NK-92 treated with Interleukin-12 subunit alpha and Interleukin-12 subunit beta, amount 100 ng/mL, for 24 hours (cell line): ENCODE measurements at places on chromosomes 2 and 18.

GRCh38 chr2:237158194-237158593 is 72.5 kb downstream of the COPS8 start:
- DNase-seq, result no peak

GRCh38 chr18:50114448-50114847 is 80.5 kb downstream of the MYO5B start:
- no peak for DNase-seq

GRCh38 chr2:73089270-73090030 is 17.9 kb upstream of the SFXN5 start:
- no peak for DNase-seq

GRCh38 chr18:12271376-12272235 is 17.4 kb downstream of the CIDEA start:
- no peak for DNase-seq

GRCh38 chr2:158676295-158676694 is 118.8 kb upstream of the DAPL1 start:
- DNase-seq, result no peak

DNA sequence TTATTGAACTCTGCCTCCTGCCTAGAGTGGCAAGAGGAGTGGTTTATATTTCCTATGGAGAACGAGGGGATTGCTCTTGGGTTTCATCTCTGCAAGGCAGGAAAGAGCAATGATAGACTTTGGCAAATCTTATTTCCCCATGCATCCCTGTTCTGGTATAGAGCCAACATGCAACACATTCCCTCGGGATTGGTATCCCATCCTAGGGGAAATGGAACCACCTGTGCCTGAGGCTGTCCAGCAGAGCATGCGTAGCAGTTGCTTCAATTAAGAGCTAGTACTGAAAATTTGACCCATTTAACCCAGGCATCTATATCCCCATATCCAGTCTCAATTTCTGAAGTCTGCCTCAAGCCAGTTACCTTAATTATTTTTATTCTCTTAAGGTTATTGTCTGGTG is 205.3 kb downstream of the KCNS3 start:
- DNase-seq, result no peak

DNA sequence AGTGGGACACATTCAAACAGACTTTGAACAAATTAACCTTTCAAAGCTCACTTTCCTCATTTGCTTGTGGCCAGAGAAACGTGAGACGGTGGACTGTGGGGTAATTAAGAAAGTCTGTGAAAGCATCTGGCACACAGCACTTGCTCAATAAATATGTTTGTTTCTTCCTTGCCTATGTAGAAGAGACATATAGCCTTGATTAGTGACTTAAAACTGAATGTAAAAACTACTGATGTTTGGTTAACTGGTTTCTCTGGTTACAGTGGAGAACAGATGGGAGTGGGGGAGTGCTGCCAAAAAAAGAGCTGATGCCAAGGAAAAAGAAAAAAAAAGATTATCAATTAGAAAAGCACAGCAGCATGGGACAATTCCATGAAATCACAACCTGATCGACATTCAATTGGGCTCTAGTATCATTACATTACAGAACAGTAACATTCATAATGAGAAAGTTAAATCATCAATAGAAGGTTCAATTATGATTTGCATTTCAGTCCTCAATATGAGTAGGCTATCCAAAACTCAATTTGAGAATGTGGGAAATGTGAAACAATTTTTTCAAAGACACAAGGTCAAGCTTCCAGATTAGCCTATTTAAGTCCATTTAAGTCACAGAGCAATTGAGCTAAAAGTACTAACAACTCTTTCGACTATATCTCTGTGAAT is 14.7 kb downstream of the CUL3 start:
- DNase-seq, result no peak

DNA sequence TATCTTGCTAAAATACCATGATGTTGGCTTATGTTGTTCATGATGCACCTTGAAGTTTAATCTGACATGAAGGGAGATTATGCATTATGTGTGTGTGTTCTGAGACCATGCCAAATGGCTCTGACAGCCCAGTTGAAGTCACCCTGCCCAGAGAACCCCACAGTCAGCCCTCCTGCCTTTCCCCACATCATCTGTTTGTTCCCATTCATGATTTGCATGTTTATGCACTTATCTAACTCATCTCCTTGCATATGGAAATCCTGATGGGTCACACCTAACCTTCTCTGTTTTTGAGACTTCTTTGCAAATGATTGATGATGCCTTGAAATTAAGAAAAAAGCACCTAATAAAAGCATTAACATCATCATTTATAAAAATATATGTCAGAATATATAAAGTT is 752.2 kb downstream of the GALR1 start:
- DNase-seq, result no peak

DNA sequence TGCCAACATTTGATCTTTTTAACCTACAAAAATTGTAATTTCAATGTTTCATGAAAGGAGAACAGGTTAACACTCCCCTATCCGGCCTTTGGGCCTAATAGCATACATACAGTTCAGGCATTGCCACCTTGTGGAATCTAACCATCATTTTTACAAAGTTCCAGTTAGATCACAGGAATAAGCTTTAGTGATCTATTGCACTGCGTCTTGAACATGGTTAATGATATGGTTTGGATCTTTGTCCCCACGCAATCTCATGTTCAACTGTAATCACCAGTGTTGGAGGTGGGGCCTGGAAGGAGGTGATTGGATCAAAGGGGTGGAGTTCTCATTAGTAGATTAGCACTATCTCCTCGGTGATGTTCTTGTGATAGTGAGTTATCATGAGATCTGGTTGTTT is 58.2 kb upstream of the NEUROD1 start:
- DNase-seq, result no peak

GRCh38 chr2:237600205-237600846 is 9.8 kb upstream of the RAB17 start:
- DNase-seq, result no peak

DNA sequence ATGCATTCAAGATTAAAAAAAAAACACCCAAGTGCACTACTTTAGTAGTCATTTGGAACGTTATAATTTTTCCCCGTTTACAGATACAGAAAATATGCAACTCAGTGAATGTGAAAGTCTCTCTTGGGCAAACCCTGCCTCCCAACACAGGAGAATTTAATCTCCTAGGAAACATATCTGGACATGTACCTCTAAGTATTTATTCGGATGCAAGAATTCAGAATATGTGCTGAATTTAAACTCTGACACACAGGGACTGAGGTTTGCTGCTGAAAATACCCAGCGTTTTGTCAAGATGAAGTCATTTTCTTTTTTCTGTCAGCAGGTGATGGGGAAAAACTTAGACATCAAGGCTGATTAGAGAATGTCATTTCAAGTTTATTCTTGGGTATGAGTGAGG is 105.4 kb downstream of the ACKR3 start:
- no peak for DNase-seq

GRCh38 chr2:220051716-220052115 is 424.3 kb downstream of the SLC4A3 start:
- DNase-seq, result no peak
